T1000 (cell line): ENCODE measurements at places on chromosomes 4 and X.

DNA sequence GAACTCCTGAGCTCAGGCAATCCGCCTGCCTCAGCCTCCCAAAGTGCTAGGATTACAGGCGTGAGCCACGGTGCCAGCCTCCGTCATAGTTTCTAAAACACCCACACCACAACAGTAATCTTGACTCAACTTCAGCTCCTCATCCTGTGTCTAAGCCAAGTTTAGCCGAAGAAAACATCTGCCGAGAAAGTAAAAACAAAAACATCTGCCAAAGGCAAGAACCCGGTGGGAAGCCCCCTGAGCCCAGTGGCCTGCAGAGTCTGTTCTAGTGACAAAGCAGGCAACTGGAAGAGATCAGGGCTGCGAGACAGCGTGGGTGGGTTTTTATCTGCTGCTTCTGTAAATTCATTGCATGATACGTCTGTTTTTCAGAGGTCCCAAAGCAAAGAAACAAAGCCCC is 26.6 kb upstream of the CD99 start:
- DNase-seq: no peak

GRCh38 chrX:123201720-123202119 is 17.6 kb downstream of the GRIA3 start:
- no peak for DNase-seq

DNA sequence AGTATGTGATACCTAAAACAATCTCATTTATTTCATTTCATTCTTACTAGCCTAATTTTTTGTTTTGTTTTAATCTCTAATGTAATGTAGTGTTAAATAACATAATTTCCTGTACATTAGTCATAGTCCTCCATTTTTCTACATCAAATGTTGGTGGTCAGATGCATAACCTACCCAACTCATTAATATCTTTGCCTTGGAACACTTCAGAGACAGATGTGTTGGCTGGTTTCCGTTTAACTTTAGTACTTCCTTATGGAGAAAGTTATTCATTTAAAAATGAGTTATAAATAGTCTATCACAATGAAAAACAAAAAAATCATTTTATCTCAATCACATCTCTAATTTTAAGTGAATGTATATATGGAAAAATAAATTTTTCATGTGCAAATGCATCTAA is 190.2 kb downstream of the ANTXR2 start:
- no peak for DNase-seq

DNA sequence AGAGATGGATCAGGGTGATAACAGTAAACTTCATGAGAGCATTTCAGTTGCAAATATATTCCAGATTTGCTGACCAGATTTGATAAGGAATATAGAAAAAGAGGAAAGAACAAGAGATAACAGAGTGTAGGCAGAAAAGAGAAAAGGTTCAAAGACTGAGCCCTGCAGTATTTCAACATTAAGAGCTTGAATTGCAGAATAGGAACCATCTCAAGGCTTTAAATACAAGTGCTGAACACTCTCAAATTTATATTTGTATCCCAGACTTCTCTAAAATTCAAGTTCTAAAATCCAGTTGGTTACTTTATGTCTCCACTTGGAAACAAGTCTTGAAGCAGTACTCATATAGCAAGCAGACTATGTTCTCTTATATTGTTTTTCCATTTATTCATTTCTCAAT is 9.7 kb upstream of the MYOZ2 start:
- no peak for DNase-seq

- no peak for DNase-seq
These were observed 107.4 kb upstream of the ANK2 start for GRCh38 chr4:112942077-112942476.

- no peak for DNase-seq
These were observed 5.1 kb upstream of the SFRP2 start for GRCh38 chr4:153794006-153794405.

GRCh38 chrX:18457000-18457399 is 31.6 kb downstream of the CDKL5 start:
- no peak for DNase-seq

GRCh38 chr4:93029769-93030168 is 726.0 kb downstream of the GRID2 start:
- no peak for DNase-seq

DNA sequence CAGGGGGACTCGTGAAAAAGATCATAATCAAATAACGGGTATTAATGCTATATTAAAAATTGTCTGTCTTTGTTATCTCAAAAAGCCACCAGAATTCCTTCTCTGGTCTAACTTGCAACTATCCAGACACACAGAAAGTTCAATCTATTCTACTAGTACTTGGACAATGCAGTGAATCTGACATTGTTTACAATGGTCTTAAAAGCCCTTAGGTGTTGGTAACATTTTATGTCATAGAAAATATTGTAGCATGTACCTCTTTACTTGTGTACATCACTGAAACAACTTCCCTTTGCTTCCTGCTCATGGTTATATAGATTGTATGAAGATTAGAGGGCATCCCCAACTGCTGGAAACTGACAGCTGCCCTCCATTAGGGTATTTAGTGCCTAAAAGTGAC is 71.1 kb upstream of the PPP3CA start:
- no peak for DNase-seq

DNA sequence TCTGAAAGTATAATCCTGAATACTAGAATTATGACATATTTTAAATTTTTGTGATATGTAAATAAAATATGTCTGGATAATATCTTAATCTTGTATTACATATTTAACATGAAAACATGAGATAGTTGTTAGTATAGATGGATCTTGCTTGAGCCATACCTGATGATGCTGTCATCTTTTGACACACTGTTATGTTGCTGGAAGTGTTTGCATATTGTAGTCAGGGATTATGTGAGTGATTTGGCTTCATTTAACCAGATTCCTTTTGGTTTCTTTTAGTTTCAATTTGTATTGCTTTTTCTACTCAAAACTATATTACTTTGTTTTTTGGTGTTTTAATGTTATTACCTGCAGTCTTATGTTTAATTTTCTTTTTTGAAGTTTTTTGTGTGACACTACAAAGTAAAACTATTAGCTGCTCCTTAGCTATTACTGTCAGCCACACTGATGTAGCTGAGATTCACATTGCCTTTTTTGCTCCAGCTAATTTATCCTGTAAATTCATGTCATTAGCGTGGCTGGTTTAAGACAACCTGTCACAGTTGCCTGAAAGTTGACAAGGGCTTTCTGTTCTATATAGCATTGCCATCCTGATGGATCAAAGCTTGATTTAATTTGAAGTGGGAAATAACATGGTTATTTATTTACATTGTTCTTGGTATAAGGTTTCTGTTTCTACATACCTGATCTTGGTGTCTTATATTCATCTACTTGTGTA is 33.7 kb downstream of the METAP1 start:
- DNase-seq: no peak

DNA sequence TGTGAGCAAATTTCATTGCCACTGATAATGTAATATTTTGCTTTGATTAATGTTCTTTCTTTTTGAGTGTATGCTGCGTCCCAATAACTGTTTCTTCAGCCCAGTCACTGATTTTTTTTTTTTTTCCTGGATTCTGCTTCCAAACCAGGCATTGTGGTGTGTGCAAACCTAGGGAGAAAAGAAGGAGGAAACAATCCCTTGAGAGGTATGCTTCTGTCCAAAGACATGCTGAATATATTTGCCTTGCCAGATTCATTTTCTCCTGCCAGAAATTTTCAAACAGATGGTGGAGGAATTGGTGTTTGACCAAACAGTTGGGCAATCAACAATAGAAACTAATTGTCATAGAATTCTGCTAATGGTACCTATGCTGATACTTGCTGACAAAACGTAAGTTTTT is 753.6 kb downstream of the RPA4 start:
- no peak for DNase-seq

DNA sequence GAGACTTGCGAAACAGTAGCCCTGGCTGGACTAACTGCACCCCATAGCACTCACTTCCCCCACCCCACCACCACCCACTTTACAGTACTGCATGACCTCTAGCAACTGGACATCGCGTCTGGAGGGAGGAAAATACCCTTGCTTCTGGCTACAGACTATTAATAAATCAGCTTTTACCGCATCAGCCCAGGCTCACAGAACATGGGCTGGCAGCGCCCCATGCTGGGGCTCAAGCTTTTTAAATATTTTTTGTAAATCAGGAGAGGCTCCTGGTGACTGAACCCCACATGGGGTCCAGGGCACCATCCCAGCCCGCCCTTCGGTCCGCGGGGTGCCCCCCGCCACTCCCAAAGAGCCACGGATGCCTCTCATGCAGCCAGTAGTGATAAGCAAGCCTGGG is 2.7 kb downstream of the HS6ST2 start:
- no peak for DNase-seq

DNA sequence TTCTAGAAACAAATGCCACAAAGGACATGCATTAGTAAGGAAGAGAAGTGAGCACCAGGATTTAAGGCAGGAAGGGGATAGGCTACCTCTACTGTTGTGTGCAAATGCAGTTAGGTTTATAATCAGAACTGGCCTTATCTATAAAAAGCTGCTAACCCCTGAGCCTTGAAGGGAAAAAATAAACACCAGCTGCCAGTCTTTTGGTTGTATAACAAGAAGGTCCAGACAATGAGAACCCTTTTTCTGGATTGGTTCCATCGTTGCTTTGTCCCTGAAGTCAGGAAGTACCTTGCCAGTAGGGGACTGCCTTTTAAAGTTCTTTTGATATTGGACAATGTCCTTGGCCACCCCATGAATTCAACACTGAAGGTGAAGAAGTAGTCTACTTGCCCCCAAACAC is 126.7 kb upstream of the OTUD4 start:
- DNase-seq: no peak

DNA sequence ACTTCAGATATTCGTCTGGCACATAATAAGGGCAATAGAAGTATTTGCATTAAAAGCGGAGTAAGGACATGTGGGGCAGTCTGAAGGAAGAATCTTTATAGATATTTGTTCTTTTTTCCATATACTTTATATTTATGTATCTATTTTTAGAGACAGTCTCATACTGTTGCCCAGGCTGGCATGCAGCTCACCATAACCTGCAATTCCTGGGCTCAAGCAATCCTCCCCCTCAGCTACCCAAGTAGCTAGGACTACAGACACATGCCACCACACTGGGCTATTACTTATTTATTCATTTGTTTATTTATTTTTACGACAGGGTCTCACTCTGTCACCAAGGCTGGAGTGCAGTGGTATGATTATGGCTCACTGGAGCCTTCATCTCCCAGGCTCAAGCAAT is 16.7 kb upstream of the MRPL1 start:
- no peak for DNase-seq

- DNase-seq: no peak
These were observed 53.8 kb upstream of the TBC1D14 start for GRCh38 chr4:6855692-6856297.
